ENCODE measurements at places on chromosomes 2 and 18.

DNA sequence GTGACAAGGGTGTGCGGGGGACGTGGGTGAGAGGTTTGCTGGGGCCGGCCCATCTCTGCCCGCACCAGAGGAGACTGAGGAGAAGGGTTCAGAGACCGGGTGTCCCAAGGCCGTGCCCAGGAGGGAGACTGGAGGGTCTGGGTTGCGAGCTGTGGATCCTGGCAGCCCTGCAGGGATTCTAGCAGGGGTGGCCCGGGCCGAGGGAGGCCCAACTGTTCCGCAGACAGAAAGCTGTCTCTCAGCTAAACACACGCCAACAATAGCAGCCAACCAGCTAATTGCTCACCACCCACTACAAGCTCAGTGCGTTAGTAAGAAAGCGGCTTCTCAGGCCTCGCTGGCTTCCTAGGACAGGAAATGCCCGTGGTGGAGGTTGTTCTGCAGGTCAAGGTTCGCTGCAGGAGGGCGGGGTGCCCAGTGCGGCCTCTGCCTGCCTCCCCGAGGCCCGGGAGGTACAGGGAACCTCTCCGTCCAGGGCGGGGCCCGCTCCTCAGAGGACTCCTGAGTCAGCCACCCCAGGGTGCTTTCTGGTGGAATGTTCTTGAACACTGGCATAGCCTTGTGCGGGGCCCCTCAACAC is 282.0 kb upstream of the PXDN start:
- no peak for DNase-seq

DNA sequence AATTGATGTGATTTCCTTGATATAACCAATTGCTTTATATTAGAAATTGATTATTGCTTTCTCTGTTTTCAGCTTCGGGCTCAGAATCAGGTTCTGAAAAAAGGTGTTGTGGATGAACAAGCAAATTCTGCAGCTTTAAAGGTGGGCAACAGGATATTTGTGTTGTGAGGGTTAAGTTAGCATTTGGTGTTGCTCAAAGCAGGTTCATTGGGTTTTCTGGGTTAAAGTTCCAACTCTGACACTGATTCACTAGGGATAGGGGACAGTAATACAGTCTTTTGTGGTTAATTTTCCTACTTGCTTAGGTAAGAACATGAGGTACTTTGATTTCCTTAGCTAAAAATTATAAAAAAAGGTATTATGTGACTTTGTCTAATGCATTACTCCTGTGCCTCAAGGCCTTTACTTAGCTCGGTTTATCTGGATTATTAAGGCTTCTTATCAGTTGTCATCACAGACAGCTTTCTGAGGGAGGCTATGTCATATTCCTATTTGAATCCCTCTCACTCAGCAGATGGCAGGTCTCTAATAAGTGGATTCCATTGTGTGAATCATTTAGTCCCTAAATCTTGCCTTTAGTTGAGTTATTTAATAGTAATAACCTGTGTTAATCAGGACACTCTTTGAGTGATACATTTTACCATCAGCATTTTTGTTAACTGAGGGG is 78.9 kb upstream of the STON1 start:
- DNase-seq, result no peak

GRCh38 chr18:59272891-59273758 is at the start of gene RAX:
RAX (minus strand) TSS chr18:59273454; CDS start chr18:59273206, 248 bp downstream.
- DNase-seq, result no peak

- DNase-seq, result no peak
Observed at GRCh38 chr2:210198326-210198725, 26.9 kb downstream of the ACADL start.

GRCh38 chr2:112031473-112032223 is 23.4 kb upstream of the TMEM87B start:
- no peak for DNase-seq

DNA sequence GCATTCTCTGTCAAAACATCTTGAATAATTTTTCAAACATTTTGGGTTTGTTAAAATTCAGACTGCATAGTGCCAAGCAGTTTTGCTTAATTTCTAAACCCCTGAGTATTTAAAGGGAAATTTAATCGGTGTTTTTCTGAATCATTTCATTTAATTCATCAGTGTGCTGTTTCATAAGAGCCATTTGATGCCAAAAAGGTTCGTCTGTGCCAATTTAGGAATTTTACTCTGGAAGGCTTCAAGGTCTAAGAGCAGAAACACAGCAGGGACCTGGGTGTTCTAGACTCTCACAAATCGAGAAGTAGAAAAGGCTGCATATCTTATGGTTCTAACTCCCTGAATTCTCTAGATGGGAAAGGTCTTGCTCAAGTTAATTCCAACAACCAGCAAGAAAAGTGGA is 311.9 kb upstream of the NT5C1B start:
- no peak for DNase-seq

DNA sequence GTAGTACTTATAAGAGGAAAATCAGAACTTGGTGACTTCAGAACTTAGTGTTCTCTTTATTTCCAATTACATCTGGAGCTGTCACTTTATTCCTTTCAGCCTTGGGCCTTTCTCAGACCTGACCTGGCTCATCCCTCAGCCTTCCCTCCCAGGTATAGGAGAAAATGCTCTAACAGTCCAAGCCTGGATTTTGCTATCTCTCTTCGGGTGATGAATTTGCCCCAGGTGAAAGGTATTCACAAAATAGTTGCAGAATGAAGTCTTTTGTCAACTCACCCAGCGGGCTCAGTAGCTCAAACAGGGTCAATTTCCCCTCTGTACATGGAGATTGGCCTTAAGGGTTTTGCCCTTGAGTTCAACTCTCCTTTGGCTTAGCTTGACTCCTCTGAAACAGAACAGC is 12.0 kb downstream of the NRP2 start:
- no peak for DNase-seq

GRCh38 chr2:127358044-127358443 is 29.7 kb downstream of the MAP3K2 start:
- DNase-seq, result no peak

Measured in stimulated activated CD4-positive, alpha-beta T cell treated with anti-CD3 and anti-CD28 coated beads, TNF-alpha, amount 100 ng/mL, for 48 hours (primary cell).